EH (cell line): ENCODE measurements at places on chromosomes 5 and 9.

DNA sequence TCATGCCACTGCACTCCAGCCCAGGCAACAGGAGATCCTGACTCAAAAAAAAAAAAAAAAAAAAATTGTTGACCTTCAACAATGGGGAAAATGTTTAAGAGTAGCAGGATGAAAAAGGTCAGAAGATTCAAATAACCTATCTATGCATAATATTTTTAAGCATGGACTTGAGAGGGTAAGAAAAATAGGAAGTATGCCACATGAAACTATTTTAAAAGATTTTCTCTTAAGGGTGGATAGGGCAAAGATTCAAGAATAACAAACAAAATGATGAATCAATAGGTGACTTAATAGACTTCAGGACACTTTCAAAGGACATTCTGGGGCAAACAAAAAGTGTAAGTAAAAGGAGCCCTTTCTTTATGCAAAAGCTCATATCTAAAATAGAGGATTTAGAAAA, 3.2 kb downstream of the TEX48 start:
- DNase-seq, result peak; percentile 36

- peak; percentile 45 for DNase-seq
Measured at GRCh38 chr9:101485924-101486692, 47.5 kb upstream of the RNF20 start.

GRCh38 chr5:61018062-61018461, 73.1 kb downstream of the NDUFAF2 start:
- DNase-seq, result peak; percentile 40

- DNase-seq, result no peak
Measured at GRCh38 chr5:5293029-5293428, 129.4 kb upstream of the ICE1 start.

- DNase-seq, result no peak
Measured at GRCh38 chr9:124482431-124483031, 24.7 kb downstream of the NR5A1 start.

- DNase-seq, result no peak
Measured at GRCh38 chr5:97644896-97645295, 461.8 kb upstream of the RIOK2 start.

- no peak for DNase-seq
Measured at GRCh38 chr5:178537467-178538371, 52.5 kb downstream of the COL23A1 start.

GRCh38 chr5:79842991-79843390, 148.1 kb downstream of the MTX3 start:
- no peak for DNase-seq

- peak; percentile 69 for DNase-seq
Measured at GRCh38 chr9:107214915-107215314, 68.2 kb upstream of the RAD23B start.

GRCh38 chr9:125985998-125986655, 239.0 kb downstream of the PBX3 start:
- DNase-seq, result no peak

DNA sequence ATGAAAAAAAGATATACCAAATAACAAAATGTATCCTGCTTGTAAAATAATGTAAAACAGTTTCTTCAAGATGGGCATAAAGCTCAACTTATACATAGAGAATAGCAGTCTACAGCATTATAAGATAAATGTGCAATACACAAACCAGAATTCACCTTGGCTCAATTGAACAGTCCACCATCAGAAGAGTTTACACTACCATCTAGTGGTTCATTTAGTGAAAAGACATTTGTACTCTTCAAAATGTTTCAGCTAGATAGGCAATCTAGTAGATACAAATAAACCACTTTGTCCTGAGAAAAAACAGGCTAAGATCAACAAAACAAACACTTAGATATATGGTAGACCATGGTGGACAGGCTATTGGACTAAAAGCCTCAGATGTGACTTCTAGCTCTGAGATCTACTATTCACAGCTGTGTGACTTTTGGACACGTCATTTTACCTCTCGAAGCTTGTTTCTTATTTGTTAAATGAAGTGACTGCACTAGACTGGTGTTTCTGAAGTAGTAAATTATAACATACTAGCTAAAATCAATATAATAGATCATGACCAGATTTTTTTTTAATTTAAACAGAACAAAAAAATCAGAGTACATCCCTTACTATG, 22.1 kb upstream of the TPD52L3 start:
- peak; percentile 38 for DNase-seq

DNA sequence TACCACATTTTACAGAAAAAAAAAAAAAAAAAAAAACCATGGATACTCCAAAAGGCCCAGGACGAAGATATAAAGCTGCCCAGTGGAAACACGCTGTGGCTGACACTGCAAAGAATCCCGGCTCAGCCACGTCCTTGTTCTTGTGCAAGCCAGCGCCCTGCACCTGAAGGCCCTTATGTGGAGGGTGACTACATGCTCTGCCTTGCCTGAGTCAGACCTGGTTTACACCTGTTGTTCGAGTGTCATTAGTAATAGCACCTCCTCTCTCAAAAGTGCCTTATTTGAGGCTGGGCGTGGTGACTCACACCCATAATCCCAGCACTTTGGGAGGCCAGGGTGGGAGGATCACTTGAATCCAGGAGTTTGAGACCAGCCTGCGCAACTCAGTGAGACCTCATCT, 54.3 kb upstream of the ZSWIM6 start:
- DNase-seq, result no peak

GRCh38 chr5:59161221-59162105, 578.6 kb downstream of the RAB3C start:
- no peak for DNase-seq

GRCh38 chr5:132093271-132093670, 19.7 kb downstream of the CSF2 start:
- no peak for DNase-seq

GRCh38 chr5:165617491-165617890, 2112.1 kb downstream of the MAT2B start:
- DNase-seq, result no peak

GRCh38 chr5:116763987-116764866, 189.6 kb upstream of the SEMA6A start:
- no peak for DNase-seq

DNA sequence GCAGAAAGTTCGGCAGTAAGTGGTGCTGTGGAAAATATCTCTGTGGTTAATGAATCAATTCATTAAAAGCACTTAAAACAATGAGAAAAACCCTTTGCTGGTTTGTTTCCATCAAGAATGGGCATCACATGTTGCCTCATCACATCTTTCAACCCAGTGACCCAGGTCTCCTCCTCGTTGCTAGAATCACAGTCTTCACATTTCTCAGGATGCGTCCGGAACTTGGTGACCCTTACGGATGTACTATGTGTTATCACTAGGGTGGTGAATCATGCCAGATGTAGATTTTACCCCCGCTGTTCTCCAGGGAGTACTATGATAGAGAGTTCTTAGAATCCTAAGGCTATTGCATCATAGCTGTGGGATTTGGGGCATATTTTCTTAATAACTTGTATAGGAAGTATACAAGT, 217.9 kb upstream of the KLF4 start:
- peak; percentile 95 for DNase-seq

GRCh38 chr5:92364986-92365550, 982.0 kb upstream of the ARRDC3 start:
- peak; percentile 39 for DNase-seq

GRCh38 chr9:136484153-136485048, 1.6 kb upstream of the SEC16A start:
- peak; percentile 49 for DNase-seq

GRCh38 chr5:54616031-54616430, 98.5 kb downstream of the SNX18 start:
- peak; percentile 68 for DNase-seq

DNA sequence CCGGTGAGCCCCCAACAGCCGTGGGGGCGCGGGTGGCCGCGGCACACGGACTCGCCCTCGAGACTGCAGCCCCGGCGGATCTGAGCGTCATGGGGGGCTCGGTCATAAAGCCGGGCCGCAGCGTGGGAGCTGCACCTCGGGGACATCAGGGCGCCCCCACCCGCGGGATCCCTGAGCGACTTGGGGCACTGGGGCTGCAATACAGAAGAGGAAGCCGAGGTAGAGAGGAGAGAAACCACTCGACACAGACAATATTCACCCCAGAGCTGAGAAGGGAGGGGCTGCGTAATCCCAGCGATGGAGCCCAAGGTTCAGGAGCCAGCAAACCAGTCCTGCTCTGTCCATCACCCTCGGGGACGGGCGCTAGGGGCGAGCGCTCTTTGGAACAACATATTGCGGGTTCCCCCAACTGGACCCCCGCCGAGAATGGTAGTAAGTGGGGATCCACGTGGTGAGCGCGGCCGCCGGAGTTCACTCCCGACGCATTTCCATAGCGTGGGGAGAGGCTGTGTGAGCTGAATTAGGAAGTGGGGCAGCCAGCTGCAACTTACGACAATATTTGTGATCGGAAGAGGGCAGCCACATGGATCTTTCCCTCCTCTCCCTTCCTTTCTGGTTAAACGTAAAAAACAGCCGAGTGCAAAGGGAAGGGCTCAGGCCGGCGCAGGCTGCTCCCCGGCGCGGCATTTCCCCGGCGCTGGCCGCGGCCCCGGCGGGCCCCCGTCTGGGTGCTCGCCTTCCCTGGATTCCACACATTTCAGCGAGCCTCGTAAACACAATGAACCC, 9.9 kb downstream of the PTCH1 start:
- peak; percentile 77 for DNase-seq

DNA sequence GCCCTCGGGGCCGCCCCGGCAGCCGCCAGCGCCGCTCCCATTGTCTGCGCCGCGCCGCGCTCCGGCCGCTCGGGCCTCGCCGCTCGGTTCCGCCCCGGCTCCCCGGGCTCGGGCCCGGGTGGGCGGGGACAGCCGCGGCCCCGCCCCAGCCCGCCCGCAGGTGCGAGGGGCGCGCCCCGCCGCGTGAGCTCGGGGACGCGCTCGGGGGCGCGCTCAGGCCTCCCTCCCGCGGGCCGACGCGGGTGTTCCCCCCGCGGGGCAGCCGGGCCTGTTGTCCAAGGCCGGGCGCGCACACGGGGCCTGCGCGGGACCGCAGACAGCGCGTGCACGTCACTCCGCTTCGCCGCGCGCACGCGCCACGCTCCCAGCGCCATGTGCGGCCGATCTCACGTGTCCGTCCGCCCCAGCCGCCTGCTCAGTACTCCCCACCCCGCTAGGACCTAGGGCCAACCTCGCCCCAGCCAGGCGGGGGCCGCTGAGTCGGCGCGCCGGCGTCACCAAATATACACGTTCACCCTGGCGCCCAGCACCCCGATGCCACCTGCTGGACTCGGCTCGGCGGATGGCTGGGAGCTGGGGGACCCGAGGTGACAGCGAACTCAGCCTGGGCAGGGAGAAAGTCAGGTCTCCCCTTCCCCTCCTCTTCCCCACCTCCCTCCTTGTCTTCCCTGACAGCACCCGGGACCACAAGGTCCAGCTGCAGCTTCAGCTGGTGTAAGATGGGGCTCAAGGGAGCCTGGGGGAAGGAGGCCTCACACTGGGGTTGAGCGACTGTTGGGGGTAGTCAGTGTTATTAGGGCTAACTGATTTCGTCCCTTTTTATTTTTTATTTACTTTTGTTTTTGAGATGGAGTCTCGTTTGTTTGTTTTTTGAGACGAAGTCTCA, 14.3 kb downstream of the GBGT1 start:
- DNase-seq, result peak; percentile 88

GRCh38 chr5:122774519-122774860, 390 bp upstream of the SNX2 start:
- DNase-seq, result no peak

DNA sequence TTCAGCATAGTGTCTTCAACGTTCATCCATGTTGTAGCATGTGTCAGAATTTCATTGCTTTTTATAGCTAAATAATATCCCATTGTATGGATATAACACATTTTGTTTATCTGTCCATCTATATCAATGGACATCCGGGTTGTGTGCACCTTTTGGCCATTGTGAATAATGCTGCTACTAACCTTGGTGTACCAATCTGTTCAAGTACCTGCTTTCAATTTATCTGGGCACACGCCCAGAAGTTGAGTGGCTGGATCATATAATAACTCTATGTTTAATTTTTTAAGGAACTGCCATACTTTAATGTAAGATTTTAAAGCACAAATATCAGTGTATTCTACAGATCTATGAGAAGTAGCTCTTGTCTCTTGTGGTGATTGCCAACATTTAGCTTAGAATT, 43.5 kb downstream of the SCAI start:
- DNase-seq, result no peak

DNA sequence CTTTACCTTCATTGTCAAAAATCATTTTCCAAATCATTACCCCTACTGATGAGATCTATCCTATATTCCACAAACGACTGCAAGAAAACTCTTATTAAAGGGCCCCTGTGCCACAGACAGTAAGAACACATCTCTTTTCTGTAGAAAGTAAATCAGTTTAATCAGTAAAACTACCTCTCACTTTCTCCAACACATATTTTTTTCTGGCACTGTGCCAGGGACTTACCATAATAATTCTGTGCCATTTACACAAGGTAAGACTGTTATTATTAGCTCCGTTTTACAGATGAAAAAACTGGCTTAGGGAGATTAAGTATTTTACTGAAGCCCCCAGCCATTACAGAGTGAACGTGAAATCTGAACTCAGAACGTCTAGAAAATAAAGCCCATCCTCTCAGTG, 587.0 kb upstream of the COX7C start:
- DNase-seq, result no peak

DNA sequence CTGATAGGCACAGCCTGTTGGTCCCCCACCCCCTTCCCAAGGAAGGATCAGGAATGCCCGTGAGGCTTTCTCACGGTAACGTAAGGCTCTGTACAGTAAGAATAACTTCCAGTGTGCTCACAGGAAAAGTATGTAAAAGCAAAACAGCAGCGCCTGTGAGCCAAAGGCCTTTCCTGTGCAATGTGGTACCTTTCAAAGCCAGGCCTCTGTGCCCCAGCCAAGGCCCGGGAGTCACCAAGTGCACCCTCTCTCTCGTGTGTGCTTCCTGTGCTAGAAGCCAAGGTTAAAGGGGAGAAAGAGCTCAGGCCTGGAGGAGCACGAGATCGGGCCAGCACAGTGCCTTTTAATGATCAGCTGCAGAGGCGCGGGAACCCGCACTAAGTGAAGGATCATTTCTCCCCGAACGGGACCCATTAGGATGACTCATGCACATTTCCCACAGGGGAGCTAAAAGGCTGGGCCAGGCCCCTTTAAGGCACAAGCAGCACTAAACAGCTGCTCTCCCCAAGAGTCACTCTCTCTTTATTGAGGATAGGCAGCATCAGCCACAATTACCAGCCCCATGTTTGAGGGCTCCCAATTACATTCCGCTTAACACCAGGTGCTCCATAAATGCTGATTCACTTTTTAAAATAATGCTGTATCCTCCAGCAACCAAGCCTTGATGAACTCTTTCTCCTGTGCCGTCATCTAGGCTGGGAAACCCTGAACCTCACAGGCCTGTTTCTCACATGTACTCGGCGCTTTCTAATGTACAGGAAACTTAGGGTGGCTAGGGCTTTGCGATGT, 42.8 kb downstream of the SHB start:
- peak; percentile 99 for DNase-seq
